Stimulated activated CD4-positive, alpha-beta T cell treated with anti-CD3 and anti-CD28 coated beads, Interleukin-1b, Interleukin-23, amount 100 ng/mL, for 48 hours (primary cell): ENCODE measurements at places on chromosomes 11 and 22.
A peak's percentile ranks its signal among the peaks of the same experiment; 100 is the strongest.

GRCh38 chr22:50576806-50577696 is 1.2 kb downstream of the CPT1B start:
- no peak for DNase-seq

- DNase-seq: no peak
These were observed 46.4 kb downstream of the LARGE2 start for GRCh38 chr11:45968901-45969300.

GRCh38 chr11:125586623-125587022 is 6.0 kb upstream of the STT3A start:
- DNase-seq: no peak

DNA sequence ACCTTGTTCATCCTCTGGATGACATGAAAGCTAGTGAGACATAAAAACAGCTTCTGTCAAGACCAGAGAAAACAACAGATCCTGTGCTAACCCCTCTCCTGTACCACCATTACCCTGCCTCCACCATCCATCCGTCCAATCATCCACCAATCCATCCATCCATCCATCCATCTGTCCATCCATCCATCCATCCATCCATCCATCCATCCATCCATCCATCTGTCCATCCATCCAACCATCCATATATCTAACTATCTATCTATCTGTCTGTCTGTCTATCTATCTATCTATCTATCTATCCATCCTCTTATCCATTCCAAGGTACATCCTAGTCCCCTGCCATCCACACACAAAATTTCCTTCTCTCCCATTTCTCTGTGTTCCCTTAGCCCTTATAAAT is 46.6 kb upstream of the ME3 start:
- no peak for DNase-seq

GRCh38 chr11:40384991-40385390 is 1074.5 kb downstream of the LRRC4C start:
- DNase-seq: no peak

GRCh38 chr11:128045094-128045725 is 542.1 kb downstream of the ETS1 start:
- no peak for DNase-seq

- no peak for DNase-seq
These were observed 50.8 kb upstream of the OR4C15 start for GRCh38 chr11:55503449-55503848.

DNA sequence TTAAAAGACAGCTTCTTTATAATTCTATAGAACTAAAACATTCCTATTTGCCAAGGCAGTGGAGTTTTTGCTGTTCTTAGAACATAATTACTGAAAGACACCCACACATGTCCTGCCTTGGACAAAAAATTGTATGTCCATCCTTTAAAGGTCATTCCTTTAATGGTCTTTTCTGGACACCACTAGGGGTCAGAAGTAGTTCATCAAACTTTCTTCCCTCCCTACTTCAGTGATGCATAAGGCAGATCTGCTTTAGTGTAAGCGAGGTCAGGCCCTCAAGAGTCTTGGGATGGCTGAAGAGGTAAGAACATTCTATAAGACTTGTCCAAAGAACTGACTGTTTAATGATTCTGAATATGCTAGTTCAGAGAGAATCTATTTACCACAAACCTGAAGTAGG is 4.3 kb upstream of the OR51V1 start:
- no peak for DNase-seq

DNA sequence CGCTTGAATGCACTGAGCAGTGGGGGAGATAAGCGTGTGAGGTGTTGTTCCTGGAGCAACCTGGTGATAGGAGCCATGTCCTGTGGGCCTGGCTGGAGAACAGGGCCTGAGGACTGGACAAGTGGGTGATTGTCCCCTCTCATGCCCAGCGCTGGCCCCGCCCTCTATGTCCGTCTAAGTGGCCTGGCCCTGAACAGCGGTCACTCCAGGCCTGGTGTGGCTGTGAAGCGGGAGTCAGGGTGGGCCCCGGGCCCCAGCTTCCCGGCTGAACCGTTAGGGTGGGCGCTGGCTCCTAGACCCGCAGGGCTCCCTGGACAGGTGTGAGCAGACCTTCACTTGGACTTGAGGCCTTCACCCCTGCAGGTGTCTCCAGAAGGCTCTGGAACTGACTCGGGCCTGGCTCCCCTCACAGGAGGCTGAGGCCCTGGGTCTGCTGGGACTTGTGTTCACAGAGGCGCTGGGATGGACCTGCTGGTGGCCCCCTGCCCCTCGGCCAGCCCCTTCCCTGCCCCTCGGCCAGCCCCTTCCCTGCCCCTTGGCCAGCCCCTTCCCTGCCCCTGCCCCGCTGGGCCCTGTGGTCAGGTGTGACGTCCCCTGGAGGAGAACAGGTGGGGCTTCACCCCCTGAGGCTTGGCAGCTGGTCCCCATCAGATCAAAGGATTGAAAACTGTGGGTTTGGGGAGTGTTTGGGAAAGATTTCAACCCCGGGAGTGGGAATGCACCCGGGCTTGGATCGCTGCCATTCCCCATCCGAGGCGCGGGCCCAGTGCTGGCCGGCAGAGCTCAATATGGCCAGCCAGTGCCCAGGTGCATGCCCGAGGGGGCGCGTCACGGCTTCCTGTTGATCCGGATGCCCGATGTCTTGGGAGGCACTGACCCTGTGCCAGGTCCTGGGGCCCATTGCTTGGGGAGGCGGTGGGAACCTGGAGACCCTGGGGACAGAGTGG is 3.2 kb upstream of the MUC6 start:
- no peak for DNase-seq

DNA sequence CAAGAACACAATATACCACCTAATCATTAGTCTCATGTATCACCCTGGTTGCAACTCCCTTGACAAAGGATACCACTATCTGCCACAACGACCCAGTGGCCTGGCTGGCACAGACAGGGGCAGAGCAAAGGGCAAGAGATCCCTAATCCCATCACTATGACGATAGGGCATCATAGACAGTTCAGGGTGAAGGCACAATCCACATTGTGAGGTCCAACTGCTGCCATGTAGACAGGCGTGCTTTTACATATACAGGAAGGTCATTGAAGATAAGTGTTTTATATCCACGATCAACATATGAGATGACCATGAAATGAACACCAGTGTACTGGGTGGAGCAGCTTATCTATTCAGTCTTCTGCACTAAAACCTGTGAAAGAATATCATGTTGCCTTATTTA is 94.6 kb downstream of the IGLL1 start:
- no peak for DNase-seq

DNA sequence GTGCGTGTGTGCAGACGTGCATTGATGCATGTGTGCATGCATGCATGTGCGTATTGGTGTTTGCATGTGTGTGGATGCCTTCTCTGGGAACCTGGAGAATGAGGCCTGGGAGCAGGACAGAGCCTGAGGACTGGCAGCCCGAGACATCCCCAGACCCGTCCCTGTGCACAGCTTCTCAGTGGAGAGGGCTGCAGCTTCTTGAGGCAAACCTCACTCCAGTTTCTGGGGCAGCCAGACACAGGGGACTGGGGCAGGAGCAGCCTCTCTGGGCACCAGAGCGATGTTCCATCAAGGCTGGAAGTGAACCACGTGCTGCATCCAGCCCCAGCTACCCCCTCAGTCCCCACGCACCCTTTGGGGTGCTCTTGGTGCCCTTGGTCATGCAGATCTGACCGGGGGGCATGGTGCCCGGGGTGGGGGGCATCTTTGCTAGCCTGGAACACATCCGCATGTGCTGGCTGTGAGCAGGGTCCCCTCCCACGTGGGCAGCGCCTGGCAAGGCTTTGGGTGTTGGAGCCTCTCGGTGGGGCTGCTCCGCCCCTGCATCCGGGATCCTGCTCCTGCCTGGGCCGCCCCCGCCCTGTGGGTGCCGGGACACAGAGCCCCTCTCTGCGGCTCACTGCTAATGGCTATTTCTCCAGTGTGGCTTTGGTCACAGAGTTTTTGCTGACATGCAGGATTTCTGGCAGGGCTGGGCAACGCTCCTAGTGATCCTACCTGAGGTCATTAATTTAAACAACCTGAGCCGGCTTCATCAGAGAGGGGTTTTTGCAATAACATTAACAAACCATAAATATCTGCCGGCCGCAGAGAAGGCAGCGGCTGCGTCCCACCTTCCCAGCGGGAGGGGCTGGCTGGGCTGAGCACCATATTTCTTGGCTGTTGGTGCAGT is 434.7 kb downstream of the TBC1D22A start:
- no peak for DNase-seq

DNA sequence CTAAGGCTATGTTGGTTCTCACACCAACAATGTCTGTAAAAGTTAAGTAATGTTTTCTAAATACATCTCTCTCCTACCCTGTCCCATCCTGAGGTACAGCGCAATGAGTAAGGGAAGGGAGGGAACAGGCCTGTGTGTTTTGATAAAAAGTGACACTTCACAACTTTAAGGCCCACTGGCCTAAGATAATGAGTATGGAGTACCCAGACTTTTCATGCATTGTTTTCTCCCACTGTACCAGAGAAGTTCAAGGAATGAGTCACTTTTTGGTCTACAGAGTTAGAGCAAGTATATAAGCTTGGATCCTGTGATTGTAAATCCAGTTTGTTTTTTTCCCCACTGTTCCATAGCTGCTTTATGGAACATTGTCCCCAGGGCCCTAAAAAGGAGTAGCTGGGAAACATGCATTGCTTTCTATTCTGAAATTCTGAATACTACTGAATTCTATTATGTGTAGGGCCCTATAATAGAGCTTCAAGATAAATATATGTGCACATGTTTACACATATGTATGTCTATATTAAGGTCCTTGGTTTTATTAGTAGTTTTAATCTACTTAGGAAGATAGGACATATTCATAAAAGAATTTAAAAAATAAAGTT is 29.8 kb downstream of the KCNE3 start:
- DNase-seq: no peak

GRCh38 chr11:35042224-35042623 is 96.7 kb upstream of the CD44 start:
- no peak for DNase-seq

DNA sequence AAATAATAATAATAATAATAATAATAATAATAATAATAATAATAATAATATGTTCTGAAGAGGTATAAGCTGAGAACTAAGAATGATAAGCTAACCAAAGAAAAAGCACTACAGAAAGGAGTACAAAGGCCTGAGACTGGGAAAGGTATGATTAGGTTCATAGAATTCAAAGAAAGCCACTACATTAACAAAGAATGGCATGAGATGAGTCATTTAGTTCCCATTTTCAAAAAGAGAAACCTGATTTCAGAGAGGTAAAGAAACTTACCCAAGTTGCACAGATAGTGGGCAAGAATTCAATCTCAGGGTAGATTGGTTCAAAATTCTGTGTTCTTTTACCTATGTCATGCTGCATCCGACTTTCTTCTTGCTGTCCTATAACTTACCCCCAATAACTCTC is 350.9 kb downstream of the TTC28 start:
- no peak for DNase-seq

GRCh38 chr22:45645150-45645525 is 26.5 kb upstream of the ATXN10 start:
- DNase-seq: no peak

GRCh38 chr11:67666303-67666645 is 8.1 kb downstream of the ALDH3B2 start:
- no peak for DNase-seq

GRCh38 chr22:19429950-19430889 is 1.3 kb downstream of the HIRA start:
- peak; percentile 43 for DNase-seq

DNA sequence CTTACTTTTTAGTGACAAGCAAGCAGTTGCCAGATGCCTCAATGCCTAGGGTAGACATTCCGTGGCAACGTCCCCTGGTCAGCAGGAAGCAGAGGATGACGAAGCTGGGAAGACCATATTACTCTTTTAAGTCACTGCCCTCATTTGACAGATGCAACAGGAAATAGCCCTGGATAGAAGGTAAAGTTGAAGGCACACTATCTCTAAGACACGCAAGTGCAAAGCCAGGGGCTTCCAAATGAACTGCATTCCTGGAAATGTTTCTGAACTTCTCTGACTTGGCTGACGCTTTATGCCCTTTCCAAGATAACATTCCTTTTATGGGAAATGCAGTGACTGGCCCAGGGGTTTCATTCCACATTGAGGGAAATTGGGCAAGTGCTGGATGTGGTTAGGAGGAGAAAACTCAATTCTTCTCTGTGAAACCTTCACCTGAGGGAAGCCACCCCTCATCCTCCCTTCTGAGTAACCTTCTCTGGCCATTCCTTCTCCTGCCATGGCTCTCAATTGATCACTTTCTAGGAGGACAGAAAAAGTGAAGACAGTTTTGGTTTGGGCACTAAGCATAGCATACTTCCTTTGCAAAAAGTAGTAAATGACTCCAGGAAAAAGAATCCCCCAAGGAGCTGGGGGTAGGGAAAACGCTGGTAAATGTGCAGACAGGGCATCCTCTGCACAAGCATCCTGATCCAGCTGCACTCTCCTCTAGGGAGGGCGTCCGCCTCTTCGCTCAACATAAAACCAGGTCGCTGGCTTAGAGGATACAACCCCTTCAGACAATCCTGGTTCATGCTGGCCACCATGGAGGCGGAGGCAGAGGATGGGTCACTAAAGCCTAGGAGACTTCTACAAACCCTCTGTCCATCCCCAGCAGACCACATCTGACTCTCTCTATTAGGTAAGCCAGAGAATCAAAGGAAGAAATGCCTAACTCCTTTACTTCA is 14.5 kb downstream of the PCSK7 start:
- DNase-seq: no peak

DNA sequence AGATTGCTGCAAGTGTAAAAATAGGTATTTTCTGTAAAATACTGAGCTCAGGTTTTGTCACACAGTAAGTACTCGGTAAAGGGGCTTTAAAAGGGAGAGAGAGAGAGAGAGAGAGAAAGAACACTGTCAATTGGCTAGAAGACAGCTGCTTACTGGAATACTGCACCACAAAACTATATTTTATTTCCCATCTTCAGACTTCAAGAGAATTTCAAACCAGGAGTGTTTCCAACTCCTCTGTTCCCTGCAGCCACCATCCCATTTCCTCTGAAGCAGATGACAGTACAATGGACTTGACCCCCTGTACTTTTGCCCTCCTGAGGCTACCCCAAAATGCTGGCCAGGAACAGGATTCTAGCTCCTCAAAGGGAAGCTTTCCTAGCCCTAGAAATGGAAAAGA is 89.7 kb downstream of the RELT start:
- no peak for DNase-seq

GRCh38 chr11:60251485-60252212 is 8.7 kb upstream of the MS4A4E start:
- DNase-seq: no peak

DNA sequence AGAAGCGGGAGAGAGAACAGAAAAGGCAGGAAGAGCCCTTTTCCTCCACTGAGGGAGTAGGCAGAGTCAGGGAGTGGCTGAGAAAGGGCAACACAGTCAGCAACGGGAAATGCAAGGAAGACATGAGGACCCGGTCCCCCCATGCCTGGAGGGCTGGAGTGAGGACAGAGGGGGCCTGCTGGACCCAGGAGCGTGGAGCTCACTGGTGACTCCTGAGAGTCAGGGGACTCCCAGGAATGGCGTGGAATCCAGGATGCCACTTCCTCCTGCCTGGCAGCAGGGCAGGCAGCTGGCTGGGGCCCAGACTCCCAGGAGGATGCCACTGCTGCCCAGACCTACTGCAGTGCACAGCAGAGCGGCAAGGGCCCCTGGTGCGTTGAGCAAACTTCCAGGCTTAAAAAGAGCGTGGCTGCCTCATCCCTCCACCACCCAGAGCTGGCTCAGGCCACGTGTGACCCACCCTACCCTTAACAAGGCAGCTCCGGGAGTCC is 11.3 kb downstream of the C11orf21 start:
- DNase-seq: no peak

- DNase-seq: no peak
These were observed 108.5 kb downstream of the MICAL2 start for GRCh38 chr11:12218909-12219308.
